ENCODE measurements at places on chromosomes 2 and 18.

GRCh38 chr2:225994748-225995405, 595.4 kb downstream of the NYAP2 start:
- H3K4me3 ChIP-seq = no peak overlapping the region
- no peak overlapping the region for H3K27ac ChIP-seq
- no peaks in the 10 kb centered on the region for H3K36me3 ChIP-seq
- no peaks in the 10 kb centered on the region for H3K27me3 ChIP-seq
- DNase-seq = no peak

DNA sequence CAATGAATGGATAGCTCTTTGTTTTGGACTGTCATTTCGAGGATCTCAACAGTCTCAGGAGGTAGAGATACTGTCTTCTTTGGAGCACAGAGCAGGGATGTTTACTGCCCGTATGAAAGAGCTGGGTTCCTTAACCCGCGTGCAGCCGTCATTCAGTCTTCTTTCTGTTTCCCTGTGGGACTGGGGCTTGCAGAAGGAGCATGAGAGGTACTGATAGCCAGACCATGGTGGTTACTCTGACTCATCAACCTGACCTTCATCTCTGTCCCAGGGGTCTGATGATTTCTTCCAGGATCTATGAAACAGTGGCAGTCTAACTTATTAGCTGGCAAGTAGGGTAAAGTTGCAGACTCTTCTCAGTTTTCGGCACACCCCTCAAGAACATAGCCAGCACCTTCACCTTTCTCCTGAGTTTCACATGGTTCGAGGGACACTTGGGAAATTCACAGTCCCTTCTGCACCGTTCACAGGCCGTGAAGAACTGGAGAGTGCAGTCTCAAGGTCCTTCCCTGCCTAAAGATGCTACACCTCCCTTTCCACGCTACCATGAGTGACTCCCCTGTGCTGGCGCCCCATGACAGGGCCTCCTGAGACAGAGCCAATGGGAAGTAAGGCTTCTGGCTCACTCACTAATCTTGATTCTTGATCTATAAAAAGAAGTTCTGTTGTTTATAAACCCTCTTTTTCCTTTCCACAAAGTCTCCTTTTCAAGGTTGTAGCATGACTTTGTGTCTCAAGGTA, 226.2 kb downstream of the MC4R start:
- no peaks in the 10 kb centered on the region for H3K36me3 ChIP-seq
- no peaks in the 10 kb centered on the region for H3K4me1 ChIP-seq
- H3K27ac ChIP-seq = no peak overlapping the region
- no peak overlapping the region for H3K4me3 ChIP-seq

- H3K27ac ChIP-seq = no peak overlapping the region
- no peak for DNase-seq
- H3K27me3 ChIP-seq = no peaks in the 10 kb centered on the region
- no peak overlapping the region for H3K4me3 ChIP-seq
- H3K4me1 ChIP-seq = no peaks in the 10 kb centered on the region
Observed at GRCh38 chr18:47798366-47798765, 132.1 kb downstream of the SMAD2 start.

GRCh38 chr18:78771496-78772359, 207.9 kb upstream of the SALL3 start:
- no peak overlapping the region for H3K4me3 ChIP-seq
- no peak for DNase-seq
- H3K4me1 ChIP-seq = no peaks in the 10 kb centered on the region

- DNase-seq = no peak
- no peaks in the 10 kb centered on the region for H3K36me3 ChIP-seq
- H3K27ac ChIP-seq = no peak overlapping the region
- H3K4me3 ChIP-seq = no peak overlapping the region
Observed at GRCh38 chr2:17765398-17765797, 11.5 kb downstream of the GEN1 start.

Data from CD8-positive, alpha-beta memory T cell (primary cell).